ENCODE measurements at places on chromosomes 7 and 10.

DNA sequence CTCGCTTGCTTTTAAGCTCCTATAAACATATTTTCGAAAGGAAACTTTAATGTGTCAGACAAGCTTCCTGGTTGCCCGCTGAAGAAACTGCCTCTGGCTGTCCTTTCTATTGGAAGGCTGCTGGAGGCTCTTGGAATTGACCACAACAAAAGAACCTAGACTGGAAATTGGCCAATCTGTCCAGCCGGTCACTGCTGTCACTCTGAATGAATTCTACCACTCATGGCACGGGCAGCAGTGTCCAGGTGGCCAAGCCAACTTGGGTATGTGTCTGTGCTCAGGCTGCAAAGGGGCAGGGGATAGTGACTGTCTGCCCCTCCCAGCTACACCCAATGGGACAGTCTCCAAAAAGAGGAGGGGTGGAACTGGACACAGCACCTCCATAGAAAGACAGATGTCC is 57.6 kb downstream of the CDH23 start:
- DNase-seq: no peak

DNA sequence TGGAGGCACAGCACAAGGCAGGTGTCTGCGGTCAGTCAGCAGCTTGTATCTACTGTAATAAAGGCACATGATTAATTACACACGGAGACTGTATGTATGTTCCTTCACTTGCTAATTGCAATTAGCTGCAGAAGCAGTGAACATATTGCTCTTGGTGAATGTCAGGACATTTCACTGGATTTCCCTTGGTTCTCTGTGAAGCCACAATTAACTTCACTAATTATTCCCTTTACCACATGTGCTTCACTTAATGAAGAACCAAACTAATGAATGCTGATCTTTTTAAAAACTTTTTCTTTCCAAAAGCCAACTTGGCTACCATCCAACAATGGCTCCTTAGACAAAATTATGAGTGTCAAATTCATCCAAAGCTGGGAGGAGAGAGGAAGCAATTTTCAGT is 290.7 kb downstream of the ADRA2A start:
- no peak for DNase-seq

DNA sequence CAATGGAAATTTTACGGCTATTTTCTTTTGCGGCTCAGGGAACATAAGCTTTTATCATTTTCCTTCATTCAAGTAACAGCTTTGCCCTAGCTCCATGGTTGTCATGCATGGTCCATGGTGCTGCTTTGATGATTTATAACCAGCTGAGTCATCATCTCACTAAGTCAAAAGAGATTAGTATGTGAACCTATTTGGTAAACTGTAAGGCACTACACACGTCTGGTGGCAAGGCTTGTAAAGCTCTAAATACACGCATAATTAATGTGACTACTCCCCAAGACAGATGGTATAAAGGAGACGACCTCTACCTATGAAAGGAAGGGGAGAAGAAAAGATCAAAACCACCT is 340.2 kb downstream of the KCNMA1 start:
- DNase-seq: peak; percentile 48

- no peak for DNase-seq
These were observed 15.3 kb downstream of the POLL start for GRCh38 chr10:101572785-101573184.

DNA sequence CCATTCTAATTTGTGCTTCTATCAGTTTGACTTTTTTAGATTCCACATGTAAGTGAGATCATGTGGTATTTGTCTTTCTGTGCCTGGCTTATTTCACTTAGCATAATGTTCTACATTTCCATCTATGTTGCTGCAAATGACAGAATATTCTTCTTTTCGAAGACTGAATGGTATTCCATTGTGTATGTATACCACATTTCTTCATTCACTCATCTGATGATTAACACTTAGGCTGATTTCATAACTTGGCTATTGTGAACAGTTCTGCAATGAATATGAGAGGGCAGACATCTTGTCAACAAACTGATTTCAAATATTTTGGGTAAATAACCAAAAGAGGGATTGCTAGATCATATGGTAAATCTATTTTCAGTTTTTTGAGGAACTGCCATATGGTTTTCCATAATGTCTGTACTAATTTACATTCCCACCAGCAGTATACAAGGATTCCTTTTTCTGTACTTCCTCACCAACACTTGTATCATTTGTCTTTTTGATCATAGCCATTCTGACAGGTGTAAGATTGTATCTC is 52.9 kb downstream of the ZNF22 start:
- DNase-seq: no peak

GRCh38 chr7:126972571-126972970 is 280.2 kb downstream of the GRM8 start:
- no peak for DNase-seq

DNA sequence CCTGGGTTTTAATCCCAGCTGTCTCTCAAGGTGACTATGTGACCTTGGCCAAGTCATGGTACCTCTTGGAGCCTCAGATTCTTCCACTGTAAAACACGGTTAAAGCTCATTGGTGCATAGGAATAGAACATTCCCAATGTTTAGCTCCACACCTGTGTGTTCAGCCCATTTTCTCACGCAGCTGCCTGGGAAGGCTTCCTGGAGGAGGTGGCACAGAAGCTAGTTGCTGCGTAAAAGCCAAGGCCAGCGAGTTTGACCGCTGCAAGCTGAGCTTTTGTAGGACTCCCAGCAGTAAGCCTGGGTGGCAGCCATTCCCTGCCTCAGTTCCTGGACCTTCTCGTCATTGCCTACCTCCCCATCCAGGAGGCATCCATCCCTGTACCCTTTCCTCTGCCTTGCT is 326.6 kb downstream of the RPS24 start:
- DNase-seq: no peak

DNA sequence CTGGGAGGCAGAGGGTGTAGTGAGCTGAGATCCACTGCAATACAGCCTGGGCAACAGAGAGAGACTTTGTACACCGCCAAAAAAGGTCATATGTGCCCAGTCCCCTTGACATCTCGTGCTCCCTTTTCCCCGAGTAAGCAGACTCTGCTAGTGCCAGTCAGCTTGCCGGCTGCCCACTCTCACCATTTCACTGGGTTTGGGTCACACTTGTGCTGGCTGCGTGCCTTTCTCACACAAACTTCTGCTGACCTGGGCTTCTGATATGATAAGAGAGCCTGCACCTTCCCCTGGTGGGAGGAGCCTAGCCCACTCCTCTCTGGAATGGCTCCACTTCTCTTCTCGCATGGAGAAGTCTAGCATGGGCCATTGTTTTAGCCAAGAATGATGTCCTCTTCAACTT is 53.4 kb downstream of the MPP7 start:
- DNase-seq: no peak

GRCh38 chr10:48765527-48765926 is 80.9 kb downstream of the WDFY4 start:
- no peak for DNase-seq

- peak; percentile 14 for DNase-seq
These were observed 222.9 kb downstream of the CHRM2 start for GRCh38 chr7:137091396-137091795.

- no peak for DNase-seq
These were observed 66.1 kb upstream of the PDZD8 start for GRCh38 chr10:117441361-117441760.

GRCh38 chr10:58352956-58353610 is 18.3 kb downstream of the UBE2D1 start:
- peak; percentile 5 for DNase-seq

DNA sequence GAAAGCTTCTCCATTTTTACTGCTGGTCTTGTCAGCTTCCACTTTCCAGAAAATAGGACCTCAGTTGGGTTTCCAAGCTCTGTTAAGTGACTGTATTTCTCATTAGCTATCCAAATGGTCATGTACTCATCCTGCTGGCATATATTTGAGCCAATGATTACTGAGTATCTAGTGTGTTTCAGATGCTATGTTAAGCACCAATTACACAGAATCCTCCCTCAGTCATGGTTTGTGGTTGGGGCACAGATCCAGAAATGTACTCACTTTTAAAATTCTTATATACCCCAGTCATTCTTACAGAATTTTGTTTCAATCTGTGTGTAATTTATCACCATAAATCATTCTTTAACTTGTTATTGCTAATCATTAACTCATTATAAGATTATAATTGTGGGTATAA is 362.3 kb upstream of the MTPN start:
- no peak for DNase-seq

GRCh38 chr10:125264757-125265578 is 104.6 kb upstream of the CTBP2 start:
- DNase-seq: no peak

DNA sequence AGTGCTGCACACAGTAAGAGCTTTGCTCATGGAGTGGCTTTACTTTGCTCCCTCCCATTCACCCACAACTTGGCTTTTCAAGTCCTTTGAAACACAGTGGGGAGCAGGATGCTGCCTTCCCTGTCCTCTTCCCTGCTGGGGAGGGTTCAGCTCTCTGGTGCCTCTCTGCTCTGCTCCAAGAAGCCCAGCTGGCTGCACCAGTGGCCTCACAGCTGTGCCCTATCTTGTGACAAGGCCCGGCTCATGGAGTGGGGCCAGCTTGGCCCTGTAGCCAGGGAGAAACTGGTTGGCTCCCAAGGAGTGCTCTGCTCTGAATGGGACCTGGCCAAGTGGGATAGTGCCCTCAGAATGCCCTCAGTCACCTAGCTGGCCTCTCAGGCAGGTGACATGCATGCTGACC is 212.3 kb upstream of the ZMIZ1 start:
- DNase-seq: no peak

DNA sequence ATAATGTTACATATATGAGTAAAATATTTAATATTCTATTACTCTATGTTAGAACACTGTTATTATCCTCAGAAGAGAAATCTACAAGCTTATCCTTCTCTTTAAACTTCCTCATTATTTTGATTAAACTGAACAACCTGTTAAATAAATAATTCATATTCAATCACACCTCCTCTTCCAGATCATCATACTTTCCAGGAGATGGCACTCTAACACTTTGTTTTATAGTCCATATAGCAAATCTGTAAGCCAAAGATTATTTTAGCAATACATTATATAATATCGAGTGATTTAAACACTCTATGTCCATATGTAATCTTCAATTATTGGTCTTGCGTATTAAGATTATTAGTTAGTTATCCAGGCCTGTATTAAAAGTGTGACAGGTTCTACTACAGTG is 694.1 kb downstream of the ANKRD7 start:
- DNase-seq: no peak

- no peak for DNase-seq
These were observed 60.4 kb upstream of the DUSP5 start for GRCh38 chr10:110437351-110437605.

DNA sequence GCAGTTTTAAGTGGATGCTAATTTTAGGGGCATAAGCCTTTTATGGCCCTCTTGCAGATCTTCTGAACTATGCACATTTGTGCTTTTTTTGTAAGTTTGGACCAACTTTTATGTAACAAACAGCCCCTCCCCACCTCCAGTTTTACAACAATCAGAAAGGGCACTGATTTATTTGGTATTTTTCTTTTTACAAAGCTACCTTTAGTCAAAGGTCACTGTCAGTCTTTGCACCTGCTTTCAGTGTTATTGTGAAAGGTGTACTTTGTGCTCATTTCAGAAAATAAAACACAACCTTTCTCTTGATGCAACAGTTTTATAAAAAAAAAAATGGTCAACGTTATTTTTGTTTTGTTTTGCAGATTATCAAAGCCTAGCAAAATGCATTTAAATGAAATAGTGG is 39.2 kb downstream of the MPLKIP start:
- no peak for DNase-seq

GRCh38 chr10:86755454-86755739 is 1.0 kb upstream of the BMPR1A start:
- no peak for DNase-seq

DNA sequence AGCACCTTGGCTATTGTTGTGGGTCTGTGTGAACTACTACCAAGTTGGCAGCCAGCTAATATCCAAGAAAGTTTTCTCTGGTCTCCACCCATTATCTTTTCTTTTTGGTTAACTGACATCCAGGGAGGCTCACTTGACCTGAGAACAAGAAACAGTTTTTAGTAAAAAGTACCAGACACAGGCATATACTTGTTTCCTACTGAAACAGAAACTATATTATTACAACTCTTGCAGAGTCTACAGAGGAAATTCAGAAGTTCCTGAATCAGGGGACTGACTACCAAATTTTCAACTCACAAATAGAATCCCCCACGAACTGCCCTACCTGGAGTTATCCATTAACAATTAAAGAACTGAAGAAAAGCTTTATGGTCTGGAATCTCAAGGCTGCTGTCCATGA is 168.9 kb downstream of the KCND2 start:
- no peak for DNase-seq

GRCh38 chr10:86047588-86047987 is 319.0 kb downstream of the GRID1 start:
- DNase-seq: no peak

DNA sequence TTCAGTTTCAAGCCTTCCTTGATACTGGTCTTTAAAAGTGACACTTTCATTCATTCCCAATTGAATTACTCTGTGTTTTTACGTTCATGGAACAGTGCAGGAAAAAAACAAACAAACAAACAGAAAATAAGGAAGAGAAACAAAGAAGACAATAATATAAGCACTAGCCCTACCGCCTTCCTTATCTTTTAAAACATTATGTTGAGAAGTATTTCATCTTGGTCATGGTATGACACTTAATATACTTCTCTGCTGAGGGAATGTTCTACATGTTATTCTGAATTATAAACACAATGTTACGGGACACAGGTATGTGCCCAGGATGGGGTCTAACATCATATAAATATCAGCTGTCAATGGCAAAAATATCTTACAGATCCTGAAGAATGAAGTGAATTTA is 176.7 kb downstream of the SFMBT2 start:
- no peak for DNase-seq

GRCh38 chr7:4806983-4807597 is 31.7 kb downstream of the AP5Z1 start:
- no peak for DNase-seq

DNA sequence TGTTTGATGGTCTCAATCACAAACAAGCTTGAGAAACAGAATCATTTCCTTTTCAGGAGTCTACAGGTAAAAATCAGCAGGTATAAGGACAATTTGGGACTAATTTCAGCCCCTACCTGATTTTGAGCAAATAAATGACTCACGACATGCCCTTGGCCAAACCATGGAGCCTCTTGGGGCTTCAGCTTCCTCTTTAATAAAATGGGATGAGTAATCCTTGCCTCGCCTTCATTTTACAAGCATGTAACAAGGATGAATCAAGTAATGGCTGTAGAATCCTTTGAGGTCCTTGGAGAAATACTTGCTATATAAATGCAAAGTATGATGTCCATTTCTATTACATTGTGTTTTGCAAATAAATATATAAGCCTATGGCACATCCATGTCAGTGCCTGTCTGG is 212.8 kb upstream of the PODXL start:
- no peak for DNase-seq

DNA sequence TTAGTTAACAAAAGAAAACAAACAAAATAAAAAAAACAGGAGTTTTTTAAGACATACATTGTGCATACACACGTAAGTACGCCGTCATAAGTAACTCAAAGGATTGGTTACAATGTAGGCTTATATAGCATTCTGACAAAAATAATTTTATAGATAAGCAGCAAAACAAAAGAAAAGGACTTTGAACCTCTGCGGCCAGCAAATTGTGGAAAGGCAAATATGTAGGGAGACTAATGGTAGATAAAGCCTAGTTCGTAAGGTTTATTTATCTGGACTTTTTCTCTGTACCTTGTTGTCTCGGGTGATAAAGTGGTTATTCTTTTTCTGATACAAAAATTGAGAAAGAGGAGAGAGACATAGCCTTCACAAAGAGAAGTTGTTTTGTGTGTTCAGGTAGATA is 891.9 kb downstream of the CNTNAP2 start:
- no peak for DNase-seq

- DNase-seq: no peak
These were observed 38.7 kb upstream of the LEP start for GRCh38 chr7:128202287-128202957.

GRCh38 chr7:31493714-31494181 is 20.1 kb upstream of the ITPRID1 start:
- no peak for DNase-seq

GRCh38 chr7:36084485-36085091 is 68.5 kb upstream of the EEPD1 start:
- peak; percentile 11 for DNase-seq

Data from AG08395 (cell line).